Neural crest cell (in vitro differentiated cells): ENCODE measurements at places on chromosomes 6 and 20.
A peak's percentile ranks its signal among the peaks of the same experiment; 100 is the strongest.

DNA sequence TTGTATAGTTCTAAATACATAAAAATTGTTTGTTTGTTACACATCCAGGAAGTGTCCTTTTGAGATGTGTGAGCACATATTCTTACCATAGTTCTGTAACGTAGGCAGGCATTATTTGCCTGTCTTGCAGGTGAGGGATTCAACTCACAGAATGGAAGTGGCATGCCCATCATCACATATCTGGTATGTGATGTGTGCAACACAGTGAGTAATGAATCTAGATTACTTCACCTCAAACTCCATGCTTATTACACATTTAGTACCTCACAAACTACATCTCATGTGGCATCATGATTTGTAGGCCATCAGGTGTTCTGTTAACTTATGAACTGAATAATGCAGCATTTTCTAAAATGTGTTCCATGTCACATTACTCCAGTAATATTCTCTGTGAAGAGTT, 181.6 kb downstream of the PLCB4 start:
- no peak for DNase-seq

- no peak for DNase-seq
These were observed 143.0 kb upstream of the THBS2 start for GRCh38 chr6:169396554-169397163.

DNA sequence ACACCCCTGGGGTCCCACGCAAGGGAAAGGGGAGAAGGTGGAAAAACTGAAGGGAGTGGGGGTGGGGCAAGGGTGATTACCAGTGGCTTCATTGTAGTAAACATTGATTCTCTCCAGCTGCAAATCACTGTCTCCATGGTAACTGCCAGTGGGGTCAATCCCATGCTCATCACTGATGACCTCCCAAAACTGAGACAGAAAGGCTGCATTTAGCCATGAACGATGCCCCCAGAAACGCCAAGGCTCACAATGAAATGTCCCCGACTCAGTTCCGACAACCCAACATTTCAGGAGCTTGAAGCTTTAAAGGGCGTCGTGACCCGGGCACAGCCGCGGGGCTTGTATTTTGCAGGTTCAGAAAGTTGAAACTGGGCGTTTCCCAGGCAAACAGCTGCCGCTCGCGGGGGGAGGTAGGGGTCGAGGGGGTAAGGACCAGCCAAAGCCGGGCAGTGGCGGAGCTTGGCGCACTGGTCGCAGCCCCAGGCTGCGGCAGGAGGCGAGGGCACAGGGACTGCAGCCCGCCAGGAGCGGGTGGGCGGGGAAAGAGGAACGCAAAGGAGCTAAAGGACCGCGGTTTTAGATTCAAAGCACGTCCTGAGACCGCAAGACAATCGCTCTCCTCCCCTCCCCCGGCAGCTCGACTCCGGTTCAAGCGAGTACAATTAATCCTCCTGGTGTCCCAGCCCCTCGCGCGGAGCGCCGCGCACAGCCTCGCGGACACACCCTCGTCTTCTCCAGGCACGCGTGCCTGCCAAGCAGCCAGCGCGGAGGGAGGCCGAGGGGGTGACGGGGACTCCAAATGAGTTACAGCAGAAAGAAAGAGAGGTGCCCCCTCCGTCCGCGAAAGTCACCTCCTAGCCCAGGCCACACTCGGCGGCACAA, 731 bp downstream of the TUBB2B start:
- DNase-seq: peak; percentile 63

GRCh38 chr6:169786349-169786748, 34.9 kb downstream of the ERMARD start:
- DNase-seq: no peak

GRCh38 chr6:136405420-136406029, 115.9 kb upstream of the BCLAF1 start:
- no peak for DNase-seq

- peak; percentile 57 for DNase-seq
These were observed 4.6 kb downstream of the OR2H2 start for GRCh38 chr6:29589423-29590048.

GRCh38 chr20:48706116-48706656, 121.6 kb downstream of the PREX1 start:
- no peak for DNase-seq

DNA sequence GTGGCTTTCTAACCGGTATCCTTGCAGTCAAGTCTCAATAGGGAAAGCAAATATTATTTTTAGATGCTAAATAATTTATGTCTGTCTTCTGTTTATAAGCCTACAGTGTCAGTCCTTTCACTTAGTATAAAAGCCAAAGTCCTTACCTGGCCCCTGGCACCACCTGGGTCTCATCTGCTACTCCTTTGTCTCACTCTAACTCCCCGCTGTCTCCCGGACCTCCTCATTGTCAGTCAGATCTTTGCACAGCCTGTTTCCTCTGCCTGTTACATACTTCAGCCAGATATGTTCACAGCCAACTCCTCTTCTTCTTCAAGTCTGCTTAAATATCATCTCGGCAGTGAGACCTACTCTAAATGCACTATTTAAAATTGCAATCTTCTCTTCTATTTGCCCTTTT, 84.2 kb downstream of the THEMIS start:
- DNase-seq: no peak

GRCh38 chr6:18022398-18023231, 35.2 kb upstream of the KIF13A start:
- DNase-seq: peak; percentile 10

GRCh38 chr20:24855848-24856247, 93.2 kb upstream of the CST7 start:
- DNase-seq: no peak

DNA sequence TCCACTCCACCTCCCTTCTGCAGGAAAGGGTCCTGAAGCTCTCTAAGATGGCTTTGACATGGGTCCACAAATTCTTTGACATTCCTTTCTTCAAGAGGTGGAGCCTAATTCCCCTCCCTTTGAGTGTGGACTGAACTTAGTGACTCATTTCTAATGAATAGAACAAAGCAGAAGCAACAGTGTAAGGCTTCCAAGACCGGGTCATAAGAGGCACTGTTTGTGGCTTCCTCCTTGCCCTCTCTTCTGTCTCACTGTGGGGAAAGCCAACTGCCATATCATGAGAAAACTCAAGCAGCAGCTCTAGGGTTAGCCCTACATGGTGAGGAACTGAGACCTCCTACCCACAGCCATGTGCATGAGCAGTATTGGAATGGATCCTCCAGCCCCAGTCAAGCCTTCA, 5.9 kb upstream of the CDK5RAP1 start:
- DNase-seq: no peak

GRCh38 chr6:84763003-84763885, 1.2 kb downstream of the TBX18 start:
- DNase-seq: peak; percentile 18

DNA sequence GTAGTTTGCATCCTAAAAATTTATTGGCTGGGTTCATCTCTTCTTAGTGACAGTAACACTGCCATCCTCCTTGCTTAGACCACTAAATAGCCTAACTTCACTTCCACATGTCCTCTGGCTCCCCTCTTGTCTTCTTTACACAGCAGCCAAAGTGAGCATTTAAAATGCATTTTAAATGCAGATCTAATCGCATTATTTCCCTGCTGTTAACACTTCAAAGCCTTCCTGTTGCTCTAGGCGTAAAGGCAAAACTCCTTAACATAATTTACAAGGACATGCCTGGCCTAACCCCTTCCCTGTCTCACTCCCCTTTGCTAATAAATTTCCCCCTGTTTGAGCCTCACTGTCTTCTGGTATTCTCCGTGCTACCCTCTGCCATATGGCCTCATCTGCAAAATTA, 26.5 kb downstream of the NKAIN2 start:
- no peak for DNase-seq

GRCh38 chr6:111478749-111479148, 4.3 kb downstream of the REV3L start:
- no peak for DNase-seq

DNA sequence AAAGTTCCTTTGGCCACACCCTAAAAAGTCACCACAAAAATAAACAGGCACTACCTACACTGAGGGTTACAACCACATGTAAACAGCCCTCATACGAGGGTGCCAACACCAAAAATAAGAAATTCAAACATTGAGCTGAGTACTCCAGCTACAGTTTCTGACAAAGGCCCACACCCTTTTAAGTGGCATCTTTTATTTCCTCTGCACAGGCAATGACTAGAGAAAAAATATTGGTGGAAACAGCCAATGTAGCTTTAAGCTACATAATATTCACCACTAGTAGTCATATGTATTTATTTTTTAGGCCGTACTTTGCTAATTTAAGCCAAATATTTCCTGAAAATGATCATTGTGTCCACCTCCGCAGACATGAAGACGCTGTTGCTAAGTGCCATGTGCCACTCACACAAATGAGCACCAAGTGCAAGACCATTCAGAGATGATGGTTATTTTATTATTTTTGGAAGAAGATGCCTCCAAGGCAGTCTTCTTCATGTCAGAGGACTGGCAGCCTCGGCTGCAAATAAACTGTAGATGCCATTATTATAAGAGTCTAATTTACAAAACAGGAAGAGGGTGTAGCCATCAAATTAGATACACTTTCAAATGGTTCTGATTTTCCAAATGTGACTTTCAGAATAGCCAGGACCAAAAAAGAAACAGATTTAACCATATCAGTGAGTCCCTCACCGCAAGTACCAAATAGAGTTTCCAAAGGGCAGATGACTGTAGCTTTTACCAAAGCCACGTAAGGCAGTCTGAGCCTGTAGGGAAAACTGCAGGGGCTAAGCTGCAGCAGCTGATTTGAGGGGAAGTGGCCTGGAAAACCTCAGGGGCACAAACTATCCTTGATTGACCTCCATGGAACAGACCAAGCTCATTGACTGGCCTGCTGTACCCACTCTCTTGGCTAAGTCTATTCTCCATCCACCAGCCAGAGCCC, 13.4 kb downstream of the CYP24A1 start:
- no peak for DNase-seq

- DNase-seq: no peak
These were observed 148.4 kb upstream of the BMP5 start for GRCh38 chr6:56023829-56024228.

- DNase-seq: no peak
These were observed 10.9 kb upstream of the GLP1R start for GRCh38 chr6:39037707-39038106.

- DNase-seq: no peak
These were observed 80.7 kb downstream of the TRMT11 start for GRCh38 chr6:126067073-126067472.

DNA sequence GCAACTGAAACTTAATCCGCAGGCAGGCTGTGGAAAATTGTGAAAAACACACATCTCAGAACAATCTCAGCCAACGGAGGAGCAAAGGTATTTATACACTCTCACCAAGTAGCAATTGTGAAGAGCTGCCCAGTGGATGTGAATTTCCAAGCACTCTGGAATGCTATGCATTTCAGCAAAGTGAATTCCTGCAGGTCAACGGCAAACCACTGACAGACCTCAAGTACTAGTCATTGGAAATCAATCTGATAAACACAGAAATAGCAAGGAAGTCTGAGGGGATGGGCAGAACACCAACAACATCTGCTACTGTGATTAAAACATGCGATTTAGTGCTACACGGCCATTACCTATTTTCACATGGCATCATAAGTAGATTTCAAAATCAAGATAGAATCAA, 429.1 kb downstream of the HTR1B start:
- DNase-seq: no peak

DNA sequence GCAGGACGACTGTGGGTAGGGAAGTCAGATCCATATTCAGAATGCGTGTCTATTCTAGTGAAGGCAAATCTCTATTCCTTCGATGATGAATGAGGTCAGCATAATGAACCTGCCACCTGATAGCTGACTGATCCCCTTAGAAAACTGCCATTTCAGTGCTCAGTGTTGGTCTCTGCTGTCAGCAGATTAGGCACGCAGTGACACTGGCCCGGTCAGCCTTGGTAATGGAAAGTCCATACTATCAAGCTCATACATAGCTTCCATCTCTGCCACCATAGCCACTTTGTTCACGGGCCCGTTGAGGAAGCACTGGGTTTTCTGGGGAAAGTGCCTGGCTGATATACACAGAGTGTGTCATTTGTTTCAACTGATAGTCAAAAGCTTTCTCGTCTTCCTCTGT, 54.0 kb downstream of the C6orf52 start:
- no peak for DNase-seq

DNA sequence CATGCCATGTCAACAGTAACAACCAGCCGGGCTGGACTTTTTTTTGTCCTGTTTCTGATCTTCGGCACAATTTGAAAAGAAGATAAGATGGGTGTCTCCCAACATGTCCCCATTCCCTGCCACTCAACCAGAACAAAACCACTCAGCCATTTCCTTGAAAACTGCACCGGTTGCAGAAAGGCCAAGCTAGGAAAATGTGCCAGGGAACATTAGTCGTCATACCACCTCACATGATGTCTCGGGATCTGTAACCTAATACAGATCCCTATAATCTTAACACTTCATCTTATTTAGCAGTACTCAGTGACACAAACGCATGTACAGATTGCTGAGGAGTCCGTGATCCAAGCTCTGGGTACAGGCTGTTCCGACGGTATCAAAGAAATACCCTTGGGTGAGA, 46.5 kb downstream of the ALDH8A1 start:
- no peak for DNase-seq

DNA sequence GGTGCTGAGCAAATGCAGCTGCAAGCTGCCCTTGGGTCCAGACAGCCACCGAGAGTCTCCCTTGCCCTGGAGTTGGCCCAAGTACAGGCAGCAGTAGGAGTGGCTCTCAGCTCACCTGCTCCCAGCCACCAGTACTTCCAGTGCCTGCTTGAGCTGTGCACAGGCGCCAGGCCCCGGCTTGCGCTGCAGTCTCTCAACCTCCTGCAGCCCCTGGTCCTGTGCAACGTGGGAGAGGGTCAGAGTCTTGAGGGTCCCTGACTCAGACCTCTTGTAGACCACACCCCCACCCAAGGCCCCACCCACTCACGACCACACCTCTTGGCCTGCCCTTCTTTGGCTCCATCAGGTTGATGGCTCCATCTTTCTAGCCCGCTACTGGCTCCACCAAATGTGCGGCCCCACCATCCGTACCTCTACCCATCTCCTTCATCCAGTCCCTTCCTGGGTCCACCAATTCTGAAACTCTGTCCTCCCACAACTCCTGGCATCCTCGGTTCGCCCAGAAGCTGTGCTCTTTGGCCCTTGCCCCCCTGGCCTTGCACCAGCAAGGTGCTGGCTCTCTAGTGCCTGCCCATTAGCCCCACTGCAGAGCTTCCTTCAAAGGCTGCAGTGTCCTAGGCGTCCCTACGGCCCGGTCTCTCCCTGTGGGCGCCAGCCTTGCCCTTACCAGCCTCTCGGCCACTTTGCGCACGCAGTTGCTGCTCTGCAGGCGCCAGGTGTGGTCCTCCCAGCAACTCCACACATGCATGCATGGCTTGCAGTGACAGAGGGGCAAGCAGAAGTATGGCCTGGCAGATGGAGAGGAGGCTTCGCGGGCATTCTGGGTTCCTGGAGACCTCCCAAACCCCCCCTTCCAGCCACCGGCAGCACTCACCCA, 16.5 kb upstream of the SPAG4 start:
- DNase-seq: no peak

DNA sequence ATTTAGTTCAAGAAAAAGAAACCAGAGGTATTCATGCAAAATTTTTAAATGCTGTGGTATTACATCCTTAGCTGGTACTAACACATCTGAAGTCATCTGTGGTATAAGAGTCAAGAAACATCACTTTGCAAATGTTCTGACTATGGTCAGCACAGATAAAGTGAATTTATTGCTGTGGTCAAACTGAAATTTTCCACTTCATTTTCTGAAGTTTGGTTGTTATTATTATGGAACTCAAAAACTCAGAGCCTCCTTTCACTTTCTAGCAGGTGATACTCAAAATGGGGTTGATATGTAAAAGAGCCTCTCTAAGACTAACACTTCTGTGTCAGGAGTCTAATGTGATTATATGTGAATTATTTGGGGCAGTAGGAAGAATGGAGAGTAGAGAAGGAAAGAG, 257.8 kb downstream of the RNGTT start:
- no peak for DNase-seq

GRCh38 chr20:37821696-37822095, 81.2 kb upstream of the VSTM2L start:
- no peak for DNase-seq
